ENCODE measurements at places on chromosomes 6 and 20.

DNA sequence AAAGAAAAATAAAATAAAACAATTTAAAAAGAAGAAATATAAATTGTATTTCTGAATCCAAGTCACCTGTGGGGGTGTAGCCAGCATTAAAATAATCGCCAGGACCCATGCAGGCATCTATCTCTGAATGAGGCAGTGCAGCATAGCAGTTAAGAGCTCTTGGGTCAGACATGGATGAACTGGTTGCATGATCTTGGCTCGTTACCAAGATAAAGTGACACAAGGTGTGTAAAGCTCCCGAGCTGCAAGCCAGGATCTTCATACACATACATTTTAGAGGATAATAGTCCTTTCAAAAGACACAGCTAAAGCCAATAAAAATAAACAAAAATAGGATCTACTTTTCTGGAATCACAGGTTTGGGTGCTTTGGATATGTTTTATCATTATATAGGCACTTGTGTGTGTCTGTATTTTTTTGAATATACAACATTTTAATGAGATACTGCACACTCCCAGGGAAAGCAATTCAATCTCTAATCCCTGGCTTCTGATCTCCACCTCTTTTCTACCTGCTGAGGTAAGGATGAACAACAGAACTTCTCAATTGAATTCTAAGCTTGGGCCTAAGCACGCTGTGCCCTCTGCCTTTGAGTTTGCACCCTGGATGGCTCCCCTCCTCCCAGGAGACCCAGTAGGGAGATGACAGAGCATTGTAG is 8.9 kb downstream of the TRIM10 start:
- no peak for DNase-seq

DNA sequence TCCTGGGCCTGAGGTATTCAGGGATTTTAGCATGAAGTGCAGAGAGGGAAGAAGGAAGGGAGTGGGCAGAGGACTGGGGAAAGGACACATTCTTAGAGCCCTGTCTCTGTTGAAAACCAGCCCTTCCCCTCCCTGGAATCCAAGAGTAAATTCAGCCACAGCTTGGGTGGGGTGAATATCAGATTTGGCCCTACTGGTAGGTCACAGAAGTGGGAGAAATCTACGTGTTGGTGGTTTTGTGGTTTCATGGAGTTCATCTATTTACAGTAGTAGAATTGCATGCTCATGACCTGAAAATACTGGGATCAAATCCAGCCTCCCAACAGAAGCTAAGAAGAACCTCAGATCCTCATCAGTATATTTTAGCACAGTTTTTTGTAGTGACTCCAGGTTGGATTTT is 404.4 kb downstream of the BMP2 start:
- DNase-seq: no peak

- peak; percentile 64 for DNase-seq
Observed at GRCh38 chr20:32626859-32627636, 41.9 kb upstream of the NOL4L start.

DNA sequence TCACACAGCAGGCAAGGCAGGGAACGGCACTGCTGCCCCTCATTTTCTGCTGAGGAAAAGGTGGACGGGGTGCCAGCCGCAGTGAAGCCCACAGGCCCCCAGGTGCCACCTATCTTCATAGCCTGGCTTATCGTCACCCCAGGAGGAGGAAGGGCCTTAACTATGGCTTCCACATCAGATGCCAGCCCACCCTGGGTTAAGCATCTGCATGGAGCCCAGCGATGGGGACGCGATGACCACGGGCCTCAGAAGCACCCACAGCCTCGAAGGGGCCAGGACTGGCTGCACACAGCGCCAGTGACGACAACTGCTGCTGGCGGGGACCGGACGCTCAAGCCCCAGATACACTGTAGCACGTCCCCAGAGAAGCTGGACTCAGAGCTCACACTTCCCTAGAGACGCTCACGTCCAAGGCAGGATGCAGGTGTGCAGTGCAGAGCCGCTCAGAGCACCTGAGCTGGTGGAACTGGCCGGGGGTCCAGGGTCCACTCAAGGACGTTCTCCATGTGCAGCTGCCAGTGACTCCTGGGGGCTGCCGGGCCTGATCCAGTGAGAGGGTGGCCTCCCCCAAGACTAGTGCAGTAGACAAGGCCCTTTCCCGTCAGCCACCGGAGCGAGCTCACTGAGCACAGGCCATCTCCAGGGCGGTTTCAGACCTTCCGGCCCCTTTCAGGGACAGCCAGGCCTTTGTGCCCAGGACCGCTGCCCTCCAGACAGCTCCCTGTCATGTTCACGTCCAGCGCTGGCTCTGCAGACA is 83.0 kb downstream of the YTHDF1 start:
- DNase-seq: no peak

- no peak for DNase-seq
Observed at GRCh38 chr6:147106759-147107401, 97.3 kb upstream of the STXBP5 start.

DNA sequence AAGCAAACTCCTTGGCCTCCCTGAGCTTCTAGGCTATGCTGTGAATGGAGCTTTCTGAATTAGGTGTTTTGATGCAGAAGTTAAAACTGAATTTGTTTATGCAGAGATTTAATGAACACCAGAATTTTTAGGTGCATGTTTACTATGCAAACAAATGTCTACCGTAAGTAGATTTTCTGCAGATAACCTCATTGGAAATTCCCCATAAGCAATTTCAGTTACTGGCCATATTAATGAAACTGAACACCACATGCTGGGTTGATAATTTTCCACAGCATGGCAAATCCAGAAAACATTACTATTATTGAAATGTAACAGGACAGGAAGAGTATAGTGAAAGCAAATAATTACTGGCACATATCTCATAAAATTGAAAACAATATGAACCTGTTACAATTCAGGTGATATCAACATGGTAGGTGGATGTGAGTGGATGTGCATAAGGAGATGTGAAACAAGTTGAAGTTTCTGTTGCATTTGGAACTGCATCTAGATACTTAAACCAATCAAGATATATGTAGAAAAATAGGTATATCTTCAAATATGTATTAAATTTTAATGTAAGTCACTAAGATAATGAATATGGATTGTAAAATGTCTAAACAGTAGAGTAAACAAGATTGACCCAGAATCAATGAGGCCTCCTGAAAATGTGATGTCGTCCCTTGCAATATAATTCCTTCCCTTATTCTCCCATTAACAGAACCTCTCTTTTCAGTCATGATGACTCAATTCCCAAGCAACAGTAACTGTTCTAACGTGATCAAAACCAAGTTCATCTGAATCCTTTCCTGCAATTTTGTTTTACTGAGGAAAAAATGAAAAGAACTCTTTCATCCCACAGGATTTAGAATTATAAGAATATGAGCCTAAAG is 11.0 kb downstream of the PTCHD4 start:
- no peak for DNase-seq

- peak; percentile 100 for DNase-seq
Observed at GRCh38 chr6:31862344-31863235, at the start of gene NEU1. Gene NEU1 (minus strand): TSS chr6:31862821. CDS start chr6:31862776, 45 bp downstream.

DNA sequence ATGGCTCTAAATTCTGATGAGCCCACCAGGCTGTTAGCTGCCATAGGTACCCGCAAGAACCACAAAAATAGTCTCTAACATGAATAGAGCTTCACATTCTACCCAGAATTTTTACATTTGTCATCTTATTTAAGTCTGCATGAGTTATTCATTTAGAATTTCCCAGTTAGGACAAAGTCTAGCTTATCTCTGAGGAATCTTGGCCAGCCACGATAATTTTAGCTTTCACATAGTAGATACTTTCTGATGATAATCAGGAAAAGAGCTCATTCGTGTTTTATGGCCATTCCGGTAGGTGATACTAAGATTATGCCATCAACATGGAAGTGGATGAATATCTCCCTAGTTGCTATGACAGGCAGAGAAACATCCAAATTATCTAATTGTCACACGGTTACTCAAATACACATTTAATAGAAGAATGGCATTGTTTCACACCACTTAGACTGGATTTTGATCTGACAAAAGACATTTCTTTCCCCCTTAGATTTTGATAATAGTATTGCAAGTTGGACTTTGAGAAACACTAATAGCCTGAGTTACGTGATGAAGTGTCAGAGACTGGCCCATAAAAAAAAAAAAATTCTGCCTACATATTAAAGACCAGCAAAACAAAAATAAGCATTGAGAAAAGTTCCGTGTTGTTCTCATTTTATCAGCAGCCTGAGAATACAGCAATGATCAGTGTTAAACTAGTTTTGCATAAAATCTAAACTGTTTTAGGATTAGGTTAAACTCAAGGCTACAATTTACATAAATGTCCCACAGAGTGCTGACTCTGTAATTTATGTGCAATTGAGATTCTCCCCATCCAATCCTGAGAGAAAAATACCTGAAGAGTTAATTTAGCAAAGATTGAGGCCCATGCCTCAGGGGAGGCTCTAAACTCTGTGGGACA is 397.5 kb upstream of the ARID1B start:
- no peak for DNase-seq

- no peak for DNase-seq
Observed at GRCh38 chr6:150573041-150573681, 26.5 kb upstream of the PLEKHG1 start.

GRCh38 chr6:160192840-160193239 is 65.8 kb downstream of the SLC22A2 start:
- DNase-seq: no peak

DNA sequence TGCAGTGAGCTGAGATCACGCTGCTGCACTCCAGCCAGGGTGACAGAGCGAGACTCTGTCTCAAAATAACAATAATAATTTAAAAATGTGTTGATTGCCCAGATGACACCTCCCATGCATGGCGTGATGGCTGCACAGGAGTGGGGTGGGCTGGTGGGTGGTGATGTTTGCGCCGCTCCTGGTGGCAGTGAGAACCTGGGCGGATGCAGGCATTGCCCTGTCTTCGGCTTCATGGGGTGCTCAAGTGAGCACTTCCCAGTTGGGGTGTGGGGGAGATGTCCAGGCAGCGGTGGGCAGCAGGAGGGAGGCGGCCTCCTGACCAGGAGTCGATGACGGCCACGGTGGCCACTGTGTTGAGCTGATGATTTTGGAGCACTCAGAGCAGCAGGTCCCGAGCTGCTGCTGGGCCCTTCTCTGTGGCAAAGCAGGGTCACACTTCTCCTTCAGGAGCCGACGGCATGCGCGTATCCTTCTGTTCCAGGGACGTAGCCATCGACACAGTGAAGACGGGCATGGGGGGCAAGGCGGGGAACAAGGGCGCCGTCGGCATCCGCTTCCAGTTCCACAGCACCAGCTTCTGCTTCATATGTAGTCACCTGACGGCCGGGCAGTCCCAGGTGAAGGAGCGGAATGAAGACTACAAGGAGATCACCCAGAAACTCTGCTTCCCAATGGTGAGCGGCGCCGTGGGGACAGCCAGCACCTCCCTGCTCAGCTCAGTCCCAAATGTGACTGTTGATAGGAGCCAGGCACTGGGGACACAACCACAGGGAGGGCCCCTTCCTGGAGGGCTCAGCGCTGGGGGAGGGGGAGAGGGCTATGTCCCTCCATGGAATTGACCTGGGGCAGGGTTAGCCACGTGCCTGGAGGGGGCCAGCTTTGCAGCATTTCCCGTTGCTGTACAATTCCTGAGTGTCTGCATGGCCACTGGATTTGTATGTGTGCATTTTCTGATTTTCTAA is 89.7 kb downstream of the SYNJ2 start:
- DNase-seq: no peak

DNA sequence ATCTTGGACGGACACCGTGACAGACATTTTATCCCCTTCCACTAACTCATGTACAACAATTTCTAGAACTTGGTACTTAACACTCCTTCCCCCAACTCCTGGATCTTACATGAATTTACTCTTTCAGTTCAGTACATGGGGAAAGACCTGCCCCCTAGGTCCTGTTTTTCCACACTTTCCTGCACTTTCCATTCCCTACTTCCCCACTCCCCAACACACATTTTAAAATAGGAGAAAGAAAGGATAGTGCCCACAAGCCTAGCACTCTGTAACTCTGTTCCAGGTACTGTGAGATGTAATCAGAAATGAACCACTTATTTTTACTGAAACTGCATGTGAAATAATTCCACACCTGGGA is 1.3 kb downstream of the ADGRG6 start:
- DNase-seq: no peak

DNA sequence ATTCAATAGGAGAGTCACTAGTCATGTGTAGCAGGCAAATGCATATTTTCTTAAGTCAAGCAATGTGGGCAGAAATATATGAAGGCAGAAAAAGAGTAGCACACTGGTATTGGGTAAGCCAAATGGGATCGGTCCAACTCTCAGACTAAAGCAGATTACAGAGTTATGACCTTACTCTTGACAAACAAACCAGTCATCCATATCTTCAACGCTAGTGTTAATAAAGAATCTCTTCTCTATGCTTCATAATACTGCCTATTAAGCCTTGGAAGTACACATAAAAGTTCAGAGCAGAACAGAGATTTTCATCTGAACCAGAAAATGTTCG is 320.2 kb upstream of the JARID2 start:
- no peak for DNase-seq

DNA sequence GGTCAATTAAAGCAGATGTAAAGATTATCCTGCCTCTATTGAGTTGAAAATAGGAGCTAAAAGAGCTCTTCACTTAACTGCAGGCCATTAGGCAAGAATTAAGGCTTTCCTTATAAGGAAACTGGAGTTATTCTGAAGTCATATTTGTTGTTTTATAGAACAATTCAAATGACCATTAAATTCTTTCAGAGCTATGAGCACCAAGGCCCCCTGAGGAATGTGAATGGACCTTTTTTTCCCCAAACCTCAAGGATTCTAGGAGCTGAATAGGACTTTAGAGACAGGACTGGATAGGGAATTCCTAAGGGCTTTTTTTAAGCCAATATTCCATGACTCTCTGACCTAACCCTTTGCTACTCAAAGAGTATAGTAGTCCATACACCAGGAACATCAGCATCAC is 565.7 kb upstream of the BTBD3 start:
- DNase-seq: no peak

DNA sequence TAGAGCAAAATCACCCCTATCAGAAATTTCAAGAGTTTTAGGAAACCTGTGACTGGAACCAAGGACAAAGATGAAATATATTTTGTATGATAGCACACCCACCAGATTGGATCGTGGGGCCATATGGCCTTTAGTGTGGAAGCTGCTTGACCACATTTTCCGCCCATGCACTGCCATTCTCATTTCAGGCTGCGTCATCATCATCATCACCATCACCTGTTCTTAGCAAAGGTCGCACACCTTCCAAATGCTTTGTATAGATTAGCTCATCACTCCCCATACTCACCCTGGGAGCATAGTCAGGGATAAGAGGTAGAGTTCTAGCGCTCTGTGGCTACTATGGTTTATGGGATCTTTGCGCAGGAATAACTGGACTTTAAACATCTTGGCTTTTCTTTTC is 185.7 kb downstream of the MTHFD1L start:
- DNase-seq: no peak

DNA sequence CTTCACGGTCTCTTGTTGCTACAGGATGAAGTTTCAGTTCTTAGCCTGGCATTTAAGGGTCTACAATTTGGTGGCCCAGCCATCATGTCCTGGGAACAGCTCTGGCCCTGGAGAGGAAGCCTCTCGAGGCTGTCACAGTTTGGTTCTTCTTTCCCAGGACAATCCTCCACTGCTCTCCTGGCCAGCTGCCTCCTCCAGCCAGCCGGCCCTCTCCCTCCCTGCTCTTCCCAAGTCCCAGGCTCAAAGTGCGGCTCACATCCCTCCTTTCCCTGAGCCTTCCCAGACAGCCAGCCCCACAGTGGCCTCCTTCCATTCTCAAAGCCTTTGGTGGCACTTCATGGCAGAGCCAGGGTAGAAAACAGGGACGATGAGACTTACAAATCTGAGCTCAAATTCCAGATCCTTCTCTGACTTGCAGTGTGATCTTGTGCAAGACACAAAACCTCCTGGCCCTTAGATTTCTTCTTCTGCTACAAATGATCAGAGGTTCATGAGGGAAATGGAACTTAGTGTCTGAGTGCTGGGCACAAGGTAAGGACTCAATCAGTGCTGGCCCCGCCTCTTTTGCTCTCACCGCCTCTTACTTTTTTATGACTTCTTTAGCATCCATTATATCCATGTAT is 223.8 kb upstream of the ECI2 start:
- DNase-seq: no peak
